ENCODE measurements at places on chromosomes 12 and 14.

DNA sequence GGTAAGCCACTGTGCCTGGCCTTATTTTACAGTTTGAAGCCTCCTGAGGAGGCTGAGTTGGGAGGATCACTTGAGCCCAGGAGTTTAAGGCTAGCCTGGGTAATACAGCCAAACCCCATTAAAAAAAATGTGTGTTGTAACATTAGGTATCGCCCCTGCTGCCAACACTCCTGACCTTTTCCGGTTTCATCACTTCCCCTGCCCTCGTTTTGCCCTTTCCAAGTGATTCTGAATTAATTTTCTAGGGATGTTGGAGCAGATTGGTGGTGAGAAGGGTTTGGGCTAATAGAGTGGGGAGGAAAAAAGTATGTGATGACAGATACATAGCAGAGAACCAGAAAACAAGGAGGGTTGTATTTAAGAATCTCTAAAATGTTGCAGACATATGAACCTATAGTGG is 25.6 kb upstream of the C12orf71 start:
- DNase-seq: no peak

DNA sequence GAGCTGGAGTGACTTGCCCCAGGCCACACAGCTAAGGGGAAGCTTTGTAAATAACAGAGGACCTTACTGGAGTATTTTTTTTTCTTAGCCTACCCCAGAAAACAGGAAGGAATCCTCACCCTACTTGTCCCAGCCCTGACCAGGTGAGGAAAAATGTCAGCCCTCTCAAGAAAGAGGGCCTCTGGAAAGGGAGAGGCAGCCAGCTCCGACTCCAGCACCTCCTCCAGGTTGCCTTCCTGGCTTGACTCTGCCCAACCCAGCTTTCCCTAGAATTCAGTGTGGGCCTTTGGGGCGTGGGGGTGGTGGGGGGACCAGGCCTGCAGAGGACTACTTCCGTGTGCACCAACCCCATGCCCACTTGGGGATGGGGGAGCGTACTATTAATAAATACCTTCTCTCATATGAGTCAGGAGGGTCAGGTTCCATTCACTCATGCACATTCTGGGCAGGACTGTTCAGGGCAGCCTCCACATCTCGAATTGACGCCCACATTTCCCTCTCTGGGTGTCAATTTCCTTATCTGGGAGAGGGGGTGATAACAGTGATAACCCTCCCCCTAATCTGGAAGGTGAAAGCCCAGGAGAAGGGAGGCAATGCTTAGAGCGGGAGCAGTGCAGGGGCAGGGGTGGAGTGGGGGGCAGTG is 5.2 kb downstream of the RHOF start:
- no peak for DNase-seq

GRCh38 chr12:28088566-28089272 is 101.5 kb upstream of the CCDC91 start:
- DNase-seq: no peak

DNA sequence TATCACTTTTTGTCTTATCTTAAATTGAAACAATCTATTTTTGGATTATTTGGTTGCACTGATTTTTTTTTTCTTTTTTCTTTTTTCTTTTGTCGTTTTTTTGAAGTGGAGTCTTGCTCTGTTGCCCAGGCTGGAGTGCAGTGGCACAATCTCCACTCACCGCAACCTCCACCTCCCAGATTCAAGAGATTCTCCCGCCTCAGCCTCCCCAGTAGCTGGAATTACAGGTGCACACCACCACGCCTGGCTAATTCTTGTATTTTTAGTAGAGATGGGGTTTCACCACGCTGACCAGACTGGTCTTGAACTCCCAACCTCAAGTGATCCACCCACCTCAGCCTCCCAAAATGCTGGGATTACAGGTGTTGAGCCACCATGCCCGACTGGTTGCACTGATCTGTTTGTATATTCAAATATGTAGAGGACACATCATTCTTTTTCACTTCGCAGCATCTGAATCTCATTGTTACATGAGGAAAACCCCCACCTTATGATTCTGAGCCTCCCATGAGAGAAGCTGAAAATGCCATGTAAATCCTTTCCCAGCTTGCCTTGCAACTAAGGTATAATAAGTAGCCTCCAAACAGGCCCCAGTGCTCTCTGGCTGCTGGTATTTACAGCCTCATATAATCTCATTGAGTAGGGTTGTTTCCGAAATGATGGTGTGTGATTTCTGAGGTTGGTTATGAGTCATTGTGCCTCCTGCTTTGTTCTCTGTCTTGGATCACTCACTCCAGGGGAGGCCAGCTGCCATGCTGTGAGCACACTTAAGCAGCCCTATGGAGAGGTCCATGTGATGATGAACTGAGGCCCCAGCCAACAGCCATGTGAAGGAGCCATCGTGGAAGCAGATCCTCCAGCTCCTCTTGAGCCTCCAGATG is 5.2 kb upstream of the HSP90B1 start:
- peak; percentile 61 for DNase-seq

GRCh38 chr14:51449681-51450080 is 202.0 kb upstream of the FRMD6 start:
- DNase-seq: no peak

DNA sequence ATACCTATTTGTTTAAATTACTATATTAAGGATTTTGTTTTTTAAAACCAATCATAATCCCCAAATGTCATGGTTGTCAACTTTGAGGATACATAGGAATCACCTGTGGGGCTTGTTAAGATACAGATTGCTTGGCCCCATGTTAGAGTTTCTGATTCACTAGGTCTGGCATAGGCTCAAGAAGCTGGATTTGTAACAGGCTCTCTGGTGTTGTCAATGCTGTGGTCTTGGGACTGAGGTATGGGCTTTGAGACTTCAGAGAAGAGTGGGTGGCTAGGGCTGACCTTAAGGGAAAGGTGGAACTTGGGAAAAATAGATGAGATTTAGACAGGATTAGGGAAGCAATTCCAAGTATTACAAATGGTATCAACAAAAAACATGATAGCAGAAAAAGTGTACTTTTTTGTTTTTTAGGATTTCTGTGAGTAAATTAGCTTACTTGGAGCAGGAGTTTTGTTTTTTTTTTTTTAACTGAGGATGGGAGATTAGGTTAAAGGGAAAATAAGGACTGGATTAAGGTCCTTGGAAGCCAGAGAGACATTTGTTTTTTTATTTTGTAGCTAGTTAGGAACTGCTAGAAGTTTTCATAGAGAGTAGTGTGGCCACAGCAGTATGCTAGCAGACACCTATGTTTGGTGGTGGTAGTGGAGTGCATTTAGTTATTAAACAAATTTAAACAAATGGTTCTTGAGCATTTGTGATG is 88.6 kb downstream of the RAD51B start:
- DNase-seq: no peak

GRCh38 chr14:77988970-77989369 is 181.2 kb upstream of the NRXN3 start:
- DNase-seq: no peak

- peak; percentile 21 for DNase-seq
Observed at GRCh38 chr12:124032265-124032886, 59.4 kb downstream of the ZNF664 start.

- no peak for DNase-seq
Observed at GRCh38 chr12:111363578-111363977, 5.3 kb downstream of the PHETA1 start.

- no peak for DNase-seq
Observed at GRCh38 chr12:27915021-27915420, 57.5 kb downstream of the PTHLH start.

- no peak for DNase-seq
Observed at GRCh38 chr12:52211716-52212585, 20.1 kb upstream of the KRT80 start.

DNA sequence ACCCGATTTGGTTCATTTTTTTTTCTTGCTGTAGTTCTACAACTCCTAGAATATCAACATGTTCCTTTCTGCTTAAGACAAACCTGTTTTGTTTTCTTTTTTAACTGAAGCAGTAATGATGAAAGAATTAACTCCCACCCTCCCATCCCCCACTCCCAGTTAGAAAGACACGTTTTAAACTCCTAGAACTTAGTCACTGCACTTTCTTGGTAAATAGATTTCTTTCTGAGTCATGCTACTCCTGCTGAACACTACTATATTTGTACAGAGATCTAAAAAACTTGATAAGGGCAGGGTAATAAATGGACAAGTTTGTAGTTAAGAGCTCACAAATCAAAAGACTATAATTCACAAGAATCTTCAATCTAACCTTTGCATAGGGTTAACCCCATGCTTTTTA is 118.9 kb upstream of the PTPRB start:
- no peak for DNase-seq
